Sigmoid colon (tissue), 7 donors: ENCODE measurements at places on chromosomes 5 and 9. TPM values are rescaled to one million over a fixed set of nuclear protein-coding genes. Genes with fewer than 3 reads are reported as not detected.

ECM2 gene
- total RNA-seq, result 8.1 TPM

NR2F1 gene
- total RNA-seq, result 24.1 TPM

HTR1A gene
- not detected for total RNA-seq

FIBCD1 gene
- total RNA-seq, result not detected

GRCh38 chr5:38515646-38516045, 40.8 kb downstream of the LIFR start:
- no peaks in the 10 kb centered on the region for H3K27me3 ChIP-seq
- H3K4me3 ChIP-seq, result no peak overlapping the region
- H3K4me1 ChIP-seq, result no peaks in the 10 kb centered on the region
- H3K36me3 ChIP-seq, result no peaks in the 10 kb centered on the region
- no peak overlapping the region for H3K27ac ChIP-seq

DNA sequence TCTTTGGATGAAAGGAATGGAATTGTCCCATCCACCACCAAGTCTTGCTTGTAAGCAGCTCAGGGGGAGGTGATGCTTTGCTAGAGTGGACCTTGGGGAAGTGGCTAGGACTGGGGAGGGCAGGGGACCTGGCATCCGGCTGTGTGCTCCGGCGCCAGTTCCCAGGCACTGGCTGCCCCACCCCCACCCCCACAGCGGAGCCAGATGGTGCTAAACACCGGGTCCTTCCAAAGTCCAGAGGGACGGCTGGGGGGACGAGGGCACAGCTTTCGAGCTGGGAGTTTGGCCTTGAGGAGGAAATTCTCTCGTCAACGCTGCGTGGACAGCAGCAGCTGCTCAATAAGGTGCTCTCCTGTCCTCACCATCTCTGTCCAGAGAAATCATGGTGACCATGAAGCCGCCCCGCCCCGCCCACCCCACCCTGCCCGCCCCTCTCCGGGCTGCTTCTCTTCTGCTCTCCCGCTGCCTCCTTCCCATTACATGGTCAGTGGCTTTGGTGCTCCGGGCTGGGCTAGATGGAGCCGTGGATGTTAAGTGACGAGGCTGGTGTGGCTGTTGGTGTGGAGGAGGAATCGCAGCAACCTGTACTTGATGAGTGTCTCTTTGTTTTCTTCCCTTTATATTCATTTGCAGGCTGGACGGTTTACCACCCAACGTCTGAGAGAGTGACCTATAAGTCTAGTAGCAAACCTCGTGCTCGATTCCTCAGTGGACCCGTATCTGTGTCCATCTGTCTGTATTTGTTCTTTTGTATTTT, 115.7 kb downstream of the WNK2 start:
- no peak overlapping the region for H3K4me3 ChIP-seq
- no peaks in the 10 kb centered on the region for H3K36me3 ChIP-seq
- H3K4me1 ChIP-seq, result peaks cover 6% of the 10 kb centered on the region
- no peak overlapping the region for H3K27ac ChIP-seq
- DNase-seq, result peak; percentile 40

- no peaks in the 10 kb centered on the region for H3K4me1 ChIP-seq
- no peaks in the 10 kb centered on the region for H3K27me3 ChIP-seq
- no peak overlapping the region for H3K27ac ChIP-seq
- no peak overlapping the region for H3K4me3 ChIP-seq
- H3K36me3 ChIP-seq, result no peaks in the 10 kb centered on the region
These were observed 200.1 kb downstream of the NSG2 start for GRCh38 chr5:174245516-174246075.

DNA sequence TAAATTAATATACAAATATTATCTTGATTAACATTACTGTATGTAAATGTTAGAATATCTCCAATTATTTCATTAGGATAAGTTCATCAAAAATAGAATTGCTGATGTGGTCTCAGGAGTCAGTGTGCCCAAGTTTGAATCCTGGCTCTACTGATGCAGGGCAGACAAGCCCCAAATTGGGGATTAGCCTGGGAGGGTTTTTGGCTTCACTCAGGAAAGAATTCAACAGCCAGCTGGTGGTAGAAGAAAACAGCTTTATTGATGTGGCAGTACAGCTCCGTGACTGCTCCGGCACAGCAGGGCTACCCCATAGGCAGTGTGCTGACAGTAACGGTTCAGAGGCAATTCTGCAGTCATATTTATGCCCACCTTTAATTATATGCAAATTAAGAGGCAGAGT, 32.5 kb downstream of the COL27A1 start:
- no peaks in the 10 kb centered on the region for H3K36me3 ChIP-seq
- H3K4me1 ChIP-seq, result no peaks in the 10 kb centered on the region
- DNase-seq, result no peak
- H3K27ac ChIP-seq, result no peak overlapping the region
- H3K27me3 ChIP-seq, result no peaks in the 10 kb centered on the region

- no peak overlapping the region for H3K4me3 ChIP-seq
- no peaks in the 10 kb centered on the region for H3K27me3 ChIP-seq
- H3K36me3 ChIP-seq, result no peaks in the 10 kb centered on the region
- no peak for DNase-seq
- H3K27ac ChIP-seq, result no peak overlapping the region
These were observed 18.1 kb downstream of the GRXCR2 start for GRCh38 chr5:145854651-145855258.

- no peak overlapping the region for H3K27ac ChIP-seq
- H3K27me3 ChIP-seq, result no peaks in the 10 kb centered on the region
- H3K36me3 ChIP-seq, result no peaks in the 10 kb centered on the region
- DNase-seq, result no peak
These were observed 603.6 kb downstream of the PSAT1 start for GRCh38 chr9:78900500-78900899.

DNA sequence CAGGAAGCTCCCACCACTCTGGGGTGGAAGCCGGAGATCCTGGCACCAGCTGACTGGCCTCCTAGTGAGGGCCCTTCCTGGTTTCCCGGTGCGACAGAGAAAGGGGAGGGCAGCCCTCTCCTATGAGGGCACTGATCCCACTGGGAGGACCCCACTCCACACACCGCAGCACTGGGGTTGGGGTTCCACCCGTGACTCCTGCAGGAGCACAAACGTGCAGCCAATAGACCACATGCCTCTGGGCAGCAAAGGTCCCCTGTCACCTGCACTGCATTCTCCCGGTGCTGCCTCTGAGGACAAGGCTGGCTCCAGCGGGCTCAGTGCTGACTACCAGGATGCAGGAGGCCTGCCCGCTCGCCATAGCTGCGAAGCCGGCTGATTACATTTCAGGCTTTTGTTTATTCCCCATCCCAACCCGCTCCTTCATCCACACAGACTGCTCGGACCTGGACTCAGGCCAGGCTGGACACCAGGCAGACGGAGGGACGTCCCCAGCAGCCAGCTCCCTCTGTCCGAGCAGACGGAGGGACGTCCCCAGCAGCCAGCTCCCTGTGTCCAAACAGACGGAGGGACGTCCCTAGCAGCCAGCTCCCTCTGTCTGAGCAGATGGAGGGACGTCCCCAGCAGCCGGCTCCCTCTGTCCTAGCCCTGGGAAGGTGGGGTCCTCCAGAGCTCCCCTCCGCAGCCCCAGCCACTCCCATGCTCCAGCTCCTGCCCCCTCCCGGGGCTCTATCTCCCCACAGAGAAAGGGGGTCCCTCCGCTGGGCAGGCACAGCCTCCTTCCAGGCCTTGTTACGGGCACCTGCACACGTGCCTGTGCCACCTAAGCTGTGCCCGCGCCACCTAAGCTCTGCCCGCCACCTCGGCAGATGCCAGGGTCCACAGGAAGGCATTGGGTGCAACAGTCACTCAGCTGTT, 8.8 kb upstream of the CEP72 start:
- peak; percentile 62 for DNase-seq
- H3K36me3 ChIP-seq, result no peaks in the 10 kb centered on the region
- no peaks in the 10 kb centered on the region for H3K4me1 ChIP-seq
- no peak overlapping the region for H3K27ac ChIP-seq
- no peaks in the 10 kb centered on the region for H3K27me3 ChIP-seq
- H3K4me3 ChIP-seq, result no peak overlapping the region

- peaks cover 9% of the 10 kb centered on the region for H3K4me1 ChIP-seq
- H3K4me3 ChIP-seq, result no peak overlapping the region
- no peak for DNase-seq
These were observed 105.1 kb downstream of the EHMT1 start for GRCh38 chr9:137723783-137724445.

DNA sequence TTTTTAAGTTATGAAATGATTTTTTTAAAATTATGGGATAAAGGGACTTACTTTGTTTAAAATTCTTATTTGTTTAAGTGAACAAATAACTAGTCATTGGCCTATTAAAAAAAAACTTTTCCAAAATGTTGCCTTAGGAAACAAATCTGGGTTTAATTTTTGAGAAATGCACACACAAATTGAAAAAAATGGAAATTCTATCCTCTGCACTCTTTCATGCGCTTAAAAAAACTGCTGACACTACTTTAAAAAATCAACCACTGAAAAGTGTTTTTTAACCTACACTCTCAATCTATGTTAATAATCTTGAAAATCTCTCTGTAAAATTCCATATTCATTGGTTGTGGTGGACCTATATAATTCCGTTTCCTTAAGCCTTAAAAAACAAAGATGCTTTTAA, 163.4 kb upstream of the DAB2 start:
- no peaks in the 10 kb centered on the region for H3K36me3 ChIP-seq
- DNase-seq, result no peak
- no peaks in the 10 kb centered on the region for H3K4me1 ChIP-seq
- H3K27ac ChIP-seq, result no peak overlapping the region
- no peaks in the 10 kb centered on the region for H3K27me3 ChIP-seq

- no peak overlapping the region for H3K27ac ChIP-seq
- no peaks in the 10 kb centered on the region for H3K4me1 ChIP-seq
- DNase-seq, result no peak
These were observed 124.1 kb downstream of the MVB12B start for GRCh38 chr9:126450668-126451205.

GRCh38 chr9:73741316-73741715, 589.7 kb downstream of the ANXA1 start:
- H3K4me1 ChIP-seq, result no peaks in the 10 kb centered on the region
- no peaks in the 10 kb centered on the region for H3K27me3 ChIP-seq
- no peaks in the 10 kb centered on the region for H3K36me3 ChIP-seq
- no peak overlapping the region for H3K4me3 ChIP-seq
- H3K27ac ChIP-seq, result no peak overlapping the region
- no peak for DNase-seq

GRCh38 chr5:24591426-24591825, 53.4 kb downstream of the CDH10 start:
- no peaks in the 10 kb centered on the region for H3K36me3 ChIP-seq
- no peak overlapping the region for H3K27ac ChIP-seq
- H3K27me3 ChIP-seq, result no peaks in the 10 kb centered on the region
- DNase-seq, result no peak

- H3K27ac ChIP-seq, result peak overlapping the region; percentile 99
- DNase-seq, result no peak
- no peaks in the 10 kb centered on the region for H3K36me3 ChIP-seq
- no peaks in the 10 kb centered on the region for H3K27me3 ChIP-seq
These were observed 2.4 kb upstream of the DBN1 start for GRCh38 chr5:177475563-177476427.

DNA sequence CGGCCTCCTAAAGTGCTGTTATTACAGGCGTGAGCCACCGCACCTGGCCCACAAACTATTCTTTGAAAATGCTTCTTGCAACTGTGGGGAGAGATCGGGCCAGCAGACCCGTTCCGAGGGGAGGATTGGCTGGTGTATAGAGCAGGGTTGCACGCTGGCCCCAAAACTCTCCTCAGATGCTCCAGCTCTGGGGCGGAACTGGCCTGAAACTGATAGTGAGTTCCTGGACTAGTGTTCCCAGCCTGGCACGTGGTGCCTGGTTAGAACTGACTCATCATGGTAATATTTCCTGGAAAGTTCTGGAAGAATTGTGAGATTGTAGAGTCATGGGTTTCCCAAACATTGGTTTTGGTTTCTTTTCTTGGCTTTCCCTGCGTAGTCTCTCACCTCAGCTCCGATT, 120.5 kb downstream of the FBXL7 start:
- DNase-seq, result no peak
- no peaks in the 10 kb centered on the region for H3K27me3 ChIP-seq
- no peak overlapping the region for H3K4me3 ChIP-seq
- no peaks in the 10 kb centered on the region for H3K36me3 ChIP-seq
- H3K27ac ChIP-seq, result no peak overlapping the region
